ENCODE measurements at places on chromosomes 11 and 22. TPM values are rescaled to one million over a fixed set of nuclear protein-coding genes. Genes with fewer than 3 reads are reported as not detected.

The CCDC15 gene
- 3.5 TPM for total RNA-seq

DNA sequence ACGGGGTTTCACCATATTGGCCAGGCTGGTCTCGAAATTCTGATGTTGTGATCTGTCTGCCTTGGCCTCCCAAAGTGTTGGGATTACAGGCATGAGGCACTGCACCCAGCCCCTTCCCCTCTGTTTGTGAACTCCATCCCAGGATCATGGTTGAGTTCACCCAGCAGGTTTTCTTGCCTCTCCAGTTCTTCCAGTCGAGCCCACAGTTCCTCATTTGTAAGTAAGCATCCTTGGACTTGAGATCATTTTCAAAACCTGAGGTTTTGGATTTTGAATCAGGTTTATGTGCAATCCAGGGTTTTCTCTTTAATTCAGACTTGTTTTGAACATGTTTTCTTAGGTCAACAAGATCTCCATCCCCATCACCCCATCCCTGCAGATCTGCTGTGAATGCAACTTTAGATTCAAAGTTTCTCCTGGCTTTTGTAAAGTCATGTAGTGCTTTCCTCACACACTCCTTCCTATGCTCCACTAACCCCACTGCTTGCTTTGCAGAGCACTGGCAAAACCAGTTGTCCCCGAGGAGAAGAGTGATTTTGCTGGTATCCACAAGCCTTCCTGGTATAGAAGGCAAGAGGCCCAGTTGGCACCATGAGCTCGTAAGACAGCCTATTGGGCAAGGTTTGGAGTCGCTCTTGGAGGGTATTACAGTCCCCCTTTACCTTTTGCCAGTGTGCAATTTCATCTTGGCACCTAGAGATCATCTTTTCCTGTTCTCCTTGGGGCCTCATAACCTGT is 14.7 kb upstream of the VPREB1 start:
- DNase-seq: peak; percentile 3

DNA sequence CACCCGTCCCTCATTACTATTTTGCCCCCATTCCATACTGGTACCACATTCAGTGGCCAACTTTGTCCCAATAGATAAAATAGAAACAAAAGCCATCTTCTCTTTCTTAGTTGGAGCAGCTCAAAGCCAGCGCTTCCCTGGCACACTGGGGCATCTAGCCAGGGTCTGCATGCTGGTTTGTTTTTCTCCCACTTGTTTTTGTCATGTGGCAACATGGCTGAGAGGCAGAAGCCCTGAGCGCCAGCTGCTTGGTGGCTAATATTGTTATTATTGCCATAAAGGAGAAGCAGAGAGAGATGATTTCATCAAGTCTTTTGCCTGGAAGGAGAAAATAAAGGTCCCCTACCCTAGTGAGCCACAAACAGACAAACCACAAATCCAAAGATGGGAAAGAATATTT is 48.4 kb upstream of the CRTAM start:
- DNase-seq: peak; percentile 13

The DHCR7 gene
- 224 TPM for total RNA-seq

GRCh38 chr11:68459886-68460740 is 439 bp upstream of the PPP6R3 start:
- peak; percentile 98 for DNase-seq

DNA sequence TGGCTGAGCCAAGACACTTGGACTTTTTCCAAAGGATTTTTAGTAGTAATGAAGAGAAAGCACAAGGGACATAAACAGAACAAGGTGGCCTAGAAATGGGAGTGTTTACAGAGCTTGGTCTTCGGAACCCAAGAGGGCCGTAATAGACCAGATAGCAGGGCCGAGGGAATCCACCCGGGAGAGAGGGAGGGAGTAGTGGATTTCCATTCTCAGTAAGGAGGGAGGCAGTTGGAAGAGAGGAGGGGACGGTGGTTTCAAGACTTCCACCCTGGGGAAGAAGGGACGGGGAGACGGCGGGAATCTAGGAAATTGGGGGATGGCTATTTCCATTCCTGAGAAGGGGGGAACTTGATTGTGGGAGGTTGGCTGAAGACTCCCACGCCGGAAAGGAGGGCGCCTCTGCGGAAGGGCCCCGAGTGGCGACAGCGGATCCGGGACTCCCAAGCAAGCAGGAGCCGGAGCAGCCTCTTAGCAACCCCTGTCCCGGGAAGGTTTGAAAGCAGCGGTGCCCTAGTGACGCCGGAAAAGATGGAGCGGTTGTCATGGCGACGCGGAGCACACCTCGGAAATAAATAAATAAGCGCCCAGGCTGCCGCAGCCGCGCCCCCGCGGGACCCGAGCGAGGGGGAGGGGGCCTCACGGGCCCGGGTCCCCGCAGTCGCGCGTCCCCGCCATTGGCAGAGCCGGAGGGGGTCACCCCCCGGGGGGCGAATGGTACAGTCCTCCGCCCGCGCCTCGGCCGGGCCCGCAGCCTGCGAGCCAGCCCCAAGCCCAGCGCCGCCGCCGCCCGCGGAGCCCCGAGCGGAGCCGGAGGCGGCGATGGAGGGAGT is 31.6 kb downstream of the EIF3F start:
- DNase-seq: no peak

The MSANTD2 gene
- total RNA-seq: 3.0 TPM

The UBTFL1 gene
- total RNA-seq: not detected

GRCh38 chr11:94694309-94695060 is 73.7 kb upstream of the AMOTL1 start:
- DNase-seq: no peak

GRCh38 chr22:34950489-34950888 is 115.5 kb upstream of the ISX start:
- no peak for DNase-seq

- no peak for DNase-seq
Measured at GRCh38 chr11:65541093-65541982, 16.5 kb downstream of the SCYL1 start.

DNA sequence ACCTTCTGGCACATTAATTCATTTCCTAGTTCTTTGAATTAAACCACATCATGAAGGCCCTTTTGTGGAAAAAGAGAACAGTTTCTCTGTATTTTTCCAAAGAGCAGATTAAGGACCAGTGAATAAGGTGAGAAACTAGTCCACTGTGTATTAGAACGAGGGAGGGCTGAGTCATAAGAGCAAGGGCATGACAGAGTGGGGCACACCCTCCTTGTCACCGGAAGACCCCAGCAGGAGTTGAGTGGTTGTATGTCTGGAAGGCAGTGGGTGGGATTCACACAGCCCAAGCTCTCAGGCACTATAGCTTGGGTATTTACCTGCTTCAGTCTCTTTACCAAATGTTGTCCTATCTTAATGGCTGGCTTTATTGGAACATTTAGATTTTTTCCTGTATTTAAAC is 86.8 kb downstream of the BMAL1 start:
- DNase-seq: no peak

The RFPL3 gene
- total RNA-seq: not detected
